ENCODE measurements at places on chromosomes 4 and X.

GRCh38 chrX:77967631-77968030, 1.8 kb downstream of the PGAM4 start:
- no peak for DNase-seq

GRCh38 chrX:39261446-39262147, 460.3 kb downstream of the MID1IP1 start:
- DNase-seq: no peak

- DNase-seq: peak; percentile 38
These were observed 215.3 kb upstream of the TTC29 start for GRCh38 chr4:147160908-147161513.

- no peak for DNase-seq
These were observed 17.3 kb upstream of the KDM5C start for GRCh38 chrX:53242310-53242709.

- DNase-seq: no peak
These were observed 89.2 kb downstream of the LNX1 start for GRCh38 chr4:53502094-53502493.

DNA sequence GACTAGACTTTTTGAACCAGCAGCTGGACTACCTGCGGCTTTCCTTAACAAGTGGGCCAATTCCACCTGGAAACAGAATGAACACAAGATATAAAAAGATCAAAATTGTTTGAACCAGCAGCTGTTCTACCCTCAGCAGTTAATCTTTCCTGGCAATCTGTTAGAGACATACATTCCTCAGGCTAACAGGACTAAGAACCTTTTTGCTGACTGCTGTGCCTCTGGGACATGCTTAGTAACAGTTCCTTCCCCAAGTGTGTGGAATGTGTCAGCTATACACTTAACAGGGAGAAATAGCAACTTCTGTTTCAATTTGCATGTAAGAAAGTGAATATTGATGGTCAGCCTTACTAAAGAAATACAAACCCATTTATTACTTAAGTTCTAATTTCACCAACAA, 554.4 kb downstream of the ARAP2 start:
- no peak for DNase-seq

All from right hindlimb (tissue), 1 donor.